ENCODE measurements at places on chromosomes 6 and 20. TPM values are rescaled to one million over a fixed set of nuclear protein-coding genes. Genes with fewer than 3 reads are reported as not detected.

GRCh38 chr20:15200147-15200565 lies 862.7 kb upstream of the FLRT3 start:
- DNase-seq: no peak

DNA sequence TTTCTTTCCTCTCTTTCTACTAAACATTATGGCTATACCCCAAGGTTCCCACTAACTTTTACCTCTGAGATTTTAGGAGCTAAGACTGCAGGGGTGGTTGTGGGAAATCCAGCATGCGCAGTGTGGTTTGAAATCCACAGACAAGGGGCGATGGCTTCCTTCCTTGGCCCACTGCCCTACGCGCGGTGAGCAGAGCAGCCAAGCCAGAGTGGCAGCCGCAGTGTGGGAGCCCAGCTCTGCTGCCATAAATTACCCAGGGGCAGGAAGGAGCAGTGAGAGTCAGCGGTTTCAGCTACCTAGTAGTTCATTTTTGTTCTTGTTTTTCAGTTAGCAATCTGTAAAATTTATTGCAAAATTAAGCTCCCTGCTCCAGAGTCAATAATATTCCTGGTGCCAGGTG lies 101.4 kb downstream of the BMP2 start:
- no peak for DNase-seq

PXMP4 gene
- total RNA-seq: 10.2 TPM

GLP1R gene
- 9.4 TPM for total RNA-seq

DNA sequence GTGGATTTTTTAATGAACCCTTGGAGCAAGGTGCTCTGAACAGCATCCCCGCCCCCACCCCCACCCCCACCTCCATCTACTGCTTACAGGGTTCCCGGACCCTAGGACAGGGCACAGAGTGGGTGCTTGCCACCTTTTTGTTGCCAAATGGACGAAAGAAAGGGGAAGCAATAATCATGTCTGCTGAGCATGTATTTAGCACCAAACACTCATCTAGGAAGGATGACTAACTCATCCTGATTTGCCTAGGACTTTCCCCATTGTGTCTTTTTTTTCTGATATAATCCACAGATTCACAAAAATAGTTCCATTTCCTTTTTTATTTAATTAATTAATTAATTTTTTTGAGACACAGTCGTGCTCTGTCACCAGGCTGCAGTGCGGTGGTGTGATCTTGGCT lies 1.2 kb upstream of the PLTP start:
- no peak for DNase-seq

GRCh38 chr6:159996087-159996622 lies 27.3 kb downstream of the IGF2R start:
- no peak for DNase-seq

- DNase-seq: no peak
Measured at GRCh38 chr20:19381947-19382346, 169.5 kb downstream of the SLC24A3 start.

- no peak for DNase-seq
Measured at GRCh38 chr6:13046084-13046483, 282.3 kb downstream of the TBC1D7 start.

- peak; percentile 24 for DNase-seq
Measured at GRCh38 chr20:36311141-36311853, 5.2 kb downstream of the DLGAP4 start.

VGLL2 gene
- 2.3 TPM for total RNA-seq

FAM184A gene
- 4.3 TPM for total RNA-seq

DNA sequence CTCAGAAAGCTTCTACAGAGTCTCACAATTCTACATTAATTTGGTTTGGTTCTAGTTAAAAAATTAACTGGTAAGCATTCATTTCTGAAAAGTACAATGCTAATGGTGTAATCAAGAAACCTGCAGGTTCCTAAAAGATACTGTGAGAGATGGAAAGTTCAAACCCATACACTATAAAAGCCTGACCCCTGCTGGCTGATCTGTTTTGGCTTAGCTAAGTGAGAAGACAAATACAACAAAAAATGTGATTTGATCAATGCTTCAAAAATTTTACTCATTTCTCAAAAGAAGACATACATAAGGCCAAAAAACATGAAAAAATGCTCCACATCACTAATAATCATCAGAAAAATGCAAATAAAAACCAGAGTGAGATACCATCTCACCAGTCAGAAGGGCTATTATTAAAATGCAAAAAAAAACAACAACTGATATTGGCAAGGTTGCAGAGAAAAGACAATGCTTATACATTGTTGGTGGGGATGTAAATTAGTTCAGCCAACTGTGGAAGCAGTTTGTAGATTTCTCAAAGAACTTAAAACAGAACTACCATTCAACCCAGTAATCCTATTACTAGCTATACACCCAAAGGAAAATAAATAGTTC lies 102.8 kb downstream of the MOXD1 start:
- DNase-seq: no peak

MRAP2 gene
- total RNA-seq: 0.37 TPM

DNA sequence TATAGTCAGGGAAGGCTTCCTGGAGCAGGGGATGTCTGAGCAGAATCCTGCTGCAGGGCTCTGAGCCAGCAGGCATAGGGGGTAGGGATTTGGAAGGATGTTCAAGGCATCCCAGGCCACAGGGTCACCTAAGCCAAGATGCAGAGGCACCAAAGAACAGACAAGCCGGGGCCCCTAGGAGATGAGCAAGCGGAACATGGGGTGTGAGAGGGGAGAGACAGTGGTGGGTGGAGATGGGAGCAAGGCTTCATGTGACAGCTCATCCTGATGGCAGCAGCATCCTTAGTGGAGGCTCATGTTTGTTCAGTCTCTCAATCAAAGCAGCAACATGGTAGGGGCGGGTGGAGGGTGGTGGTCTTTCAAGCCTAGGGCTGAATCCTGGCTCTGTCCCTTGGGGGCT lies 29.8 kb upstream of the TCP11 start:
- DNase-seq: no peak

PLCB4 gene
- 42.2 TPM for total RNA-seq

GPX6 gene
- total RNA-seq: not detected

DNA sequence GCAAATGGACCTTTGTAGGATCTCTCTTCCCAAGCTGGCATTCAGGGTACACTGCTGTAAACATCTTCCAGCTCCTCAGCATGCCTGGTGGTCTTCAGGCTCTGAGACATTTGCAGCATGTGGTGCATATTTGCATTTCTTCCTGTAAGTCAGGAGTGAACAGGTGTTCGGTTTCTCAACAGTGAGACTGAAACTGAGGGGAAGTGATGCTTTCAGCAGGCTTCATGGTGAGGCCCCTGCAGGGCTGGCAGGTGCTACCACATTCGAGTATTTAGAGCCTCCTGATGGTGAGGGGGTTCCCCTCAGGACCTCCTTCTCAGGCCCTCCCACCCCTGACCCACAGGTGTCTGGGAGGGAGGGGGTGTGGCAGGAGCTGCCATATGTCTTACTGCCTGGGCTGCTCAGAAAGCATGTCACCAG lies 15.1 kb downstream of the MYBL2 start:
- no peak for DNase-seq

GRCh38 chr6:87105823-87106222 lies 10.9 kb upstream of the CGA start:
- DNase-seq: no peak

GTSF1L gene
- not detected for total RNA-seq

ALDH5A1 gene
- 13.7 TPM for total RNA-seq

- DNase-seq: no peak
Measured at GRCh38 chr20:3674447-3674846, 7.4 kb downstream of the ADAM33 start.

DNA sequence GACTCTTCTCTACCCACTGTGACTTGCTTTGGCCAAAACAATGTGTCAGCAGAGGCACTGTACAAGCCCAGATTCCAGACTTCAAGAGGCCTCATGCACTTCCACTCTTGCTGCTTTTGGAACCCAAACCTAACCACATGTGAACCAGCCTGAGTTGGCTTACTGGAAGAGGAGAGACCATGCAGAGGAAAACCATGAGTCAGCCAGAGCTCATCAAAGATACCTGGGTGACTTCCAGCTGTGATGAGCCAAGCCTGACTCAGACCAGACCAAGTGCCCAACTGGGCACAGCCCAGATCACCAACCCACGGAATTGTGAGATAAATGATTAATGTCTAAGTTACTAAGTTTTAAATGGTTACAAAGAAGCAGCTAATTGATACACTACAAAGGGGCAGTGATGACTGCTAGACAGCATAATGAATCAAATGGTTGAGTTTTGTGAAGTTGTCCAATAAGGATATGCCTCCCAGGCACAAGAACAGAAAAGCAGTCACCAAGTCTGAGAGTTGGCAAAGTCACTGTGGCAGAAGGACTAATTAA lies 16.2 kb upstream of the BEND6 start:
- DNase-seq: no peak

DNA sequence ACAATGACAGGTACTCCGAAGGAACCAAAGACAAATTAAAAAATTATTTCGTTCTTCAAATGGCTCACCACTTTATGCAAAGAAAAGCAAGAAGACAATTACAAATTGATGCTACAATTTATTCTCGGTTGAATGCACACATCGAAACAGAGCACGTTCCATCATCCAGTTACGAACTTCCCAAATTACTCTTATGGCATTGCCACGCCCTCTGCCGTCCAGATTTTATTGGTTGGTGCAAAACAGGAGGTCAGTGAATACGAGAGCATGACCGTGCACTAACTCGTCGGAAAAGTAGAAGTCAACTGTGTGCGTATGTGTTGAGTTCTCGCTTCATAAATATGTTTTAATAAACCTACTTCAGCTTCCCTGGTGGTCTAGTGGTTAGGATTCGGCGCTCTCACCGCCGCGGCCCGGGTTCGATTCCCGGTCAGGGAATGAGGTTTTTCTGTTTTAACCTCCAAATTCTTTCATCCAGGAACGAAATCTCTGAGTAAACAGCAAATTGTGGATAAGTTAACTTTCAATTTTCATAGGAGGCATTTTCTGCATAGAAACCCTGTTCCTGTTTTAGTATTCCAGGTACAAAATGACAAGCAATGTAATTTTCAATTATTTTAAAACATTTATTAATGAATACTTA lies 23.2 kb downstream of the ZNF311 start:
- peak; percentile 82 for DNase-seq

CLPSL2 gene
- not detected for total RNA-seq

DNA sequence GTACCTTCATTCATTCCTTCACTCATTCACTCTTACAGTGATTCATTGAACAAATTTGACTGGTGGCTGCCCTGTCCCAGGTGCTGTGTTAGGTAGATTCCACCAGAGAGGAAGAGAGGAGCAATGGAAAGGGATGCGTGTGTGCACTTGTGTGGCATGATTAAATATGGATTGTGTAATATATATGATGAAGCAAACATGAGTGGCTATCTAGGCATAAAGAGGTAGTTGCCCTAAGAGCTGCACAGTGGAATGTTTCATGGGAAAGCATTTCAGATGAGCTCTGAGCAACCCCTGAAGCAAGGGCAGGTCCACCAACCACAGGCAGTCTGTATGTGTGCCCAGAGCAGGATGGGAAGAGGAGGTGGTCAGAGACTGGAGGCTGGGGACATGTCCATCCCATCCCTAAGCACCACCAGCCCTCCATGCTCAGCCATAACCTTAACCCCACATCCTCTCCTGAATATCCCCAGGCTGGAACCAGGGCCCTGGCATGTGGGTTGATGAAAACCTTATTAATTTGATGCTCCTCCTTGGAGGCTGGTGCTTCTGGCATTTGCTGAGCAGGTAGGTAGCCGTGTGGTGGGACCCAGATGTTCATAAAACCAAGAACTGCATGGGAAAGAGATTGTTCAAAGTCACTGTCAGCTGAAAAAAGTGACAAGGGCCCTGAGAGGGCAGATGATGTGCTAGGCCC lies 226.2 kb downstream of the SYNDIG1 start:
- DNase-seq: no peak

DNA sequence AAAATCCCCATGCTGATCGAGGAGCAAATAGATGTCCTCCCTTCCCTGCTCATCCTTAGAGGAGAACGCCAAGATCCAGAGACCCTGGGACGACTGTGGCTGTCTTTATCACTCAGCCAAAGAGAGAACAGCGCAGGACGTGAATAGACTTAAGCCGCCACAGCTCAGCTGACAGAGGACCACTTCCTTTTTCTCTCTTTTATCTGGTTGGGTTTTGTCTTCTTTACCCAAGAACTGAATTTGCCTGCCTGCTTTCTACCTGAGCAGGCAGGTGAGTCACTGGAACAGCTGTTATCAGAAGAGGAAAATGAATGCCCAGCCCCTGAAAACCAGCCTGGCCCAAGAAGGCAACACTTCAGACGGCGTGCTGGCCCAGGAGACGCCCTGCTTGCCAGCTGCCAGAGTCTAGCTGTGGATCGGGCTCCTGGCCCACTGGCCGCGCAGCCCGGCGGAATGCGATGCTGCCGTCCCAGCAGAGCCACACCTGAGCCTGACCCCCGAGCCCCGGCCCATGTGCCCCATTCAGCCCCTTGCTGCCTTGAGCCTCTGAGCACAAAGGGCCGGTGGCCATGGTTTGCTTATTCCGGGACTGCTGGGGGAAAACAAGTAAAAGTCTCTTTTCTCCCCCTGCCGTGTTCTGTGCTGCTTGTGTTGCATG lies 82.1 kb downstream of the TCP11 start:
- DNase-seq: no peak

HLA-DQA2 gene
- total RNA-seq: 0.45 TPM

- no peak for DNase-seq
Measured at GRCh38 chr20:36599912-36600345, 5.7 kb upstream of the RAB5IF start.

GRCh38 chr6:101845172-101845571 lies 451.7 kb downstream of the GRIK2 start:
- no peak for DNase-seq

RNF146 gene
- 43.0 TPM for total RNA-seq

- DNase-seq: no peak
Measured at GRCh38 chr20:61953037-61954021, 112.4 kb downstream of the TAF4 start.

DNA sequence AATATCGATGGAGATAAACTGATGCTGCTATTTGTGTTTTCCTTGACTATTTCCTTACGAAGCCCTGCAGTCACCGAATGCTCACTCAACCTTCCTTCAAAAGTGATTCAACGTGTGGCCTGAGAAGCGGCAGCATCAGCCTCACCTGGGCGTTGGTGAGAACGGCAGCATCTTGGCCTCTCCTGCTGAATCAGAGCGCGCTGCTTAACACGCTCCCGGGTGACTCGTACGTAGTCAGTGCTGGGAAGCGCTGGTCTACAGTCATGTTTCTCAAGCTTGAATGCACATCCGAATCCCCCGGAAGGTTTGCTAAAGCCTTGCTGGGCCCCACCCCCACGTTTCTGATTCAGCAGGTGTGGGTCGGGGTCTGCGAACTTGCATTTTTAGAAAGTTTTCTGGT lies 214.1 kb upstream of the RREB1 start:
- no peak for DNase-seq

DNA sequence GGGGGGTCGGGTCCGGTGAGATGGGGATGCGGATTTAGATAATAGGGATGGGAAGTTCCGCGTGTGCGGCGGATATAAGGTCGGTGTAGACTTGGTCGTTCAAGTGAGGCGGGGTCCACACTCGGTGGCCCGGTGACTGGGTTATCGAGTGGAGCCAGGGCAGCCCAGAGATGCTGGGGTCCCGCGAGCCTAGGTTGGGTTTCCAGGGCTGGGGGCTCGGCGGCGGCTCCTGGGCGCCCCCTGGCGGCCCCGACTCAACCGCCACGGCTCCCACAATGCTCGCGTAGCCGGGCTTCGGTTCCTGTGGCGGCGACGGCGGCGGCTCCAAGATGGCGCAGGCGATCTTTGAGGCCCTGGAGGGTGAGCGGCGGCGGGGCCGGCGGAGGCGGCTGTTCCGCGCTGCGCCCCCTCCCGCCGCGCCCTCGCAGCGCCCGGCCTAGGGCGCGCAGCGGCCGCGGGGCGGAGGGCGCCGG lies at the start of gene ZNF341:
ZNF341 (plus strand) TSS at position 304 of the 473 bp plus-strand sequence; CDS start at position 330, 26 bp downstream.
- peak; percentile 97 for DNase-seq

PRRT1 gene
- 1.9 TPM for total RNA-seq

Data from right cardiac atrium (tissue), 5 donors.